Lung (tissue), 17 donors: ENCODE measurements at places on chromosomes 3 and 15. TPM values are rescaled to one million over a fixed set of nuclear protein-coding genes. Genes with fewer than 3 reads are reported as not detected.
A peak's percentile ranks its signal among the peaks of the same experiment; 100 is the strongest.

ANKUB1 gene
- 6.7 TPM for total RNA-seq

RHO gene
- not detected for total RNA-seq

CCDC54 gene
- total RNA-seq = not detected

MB21D2 gene
- total RNA-seq = 6.3 TPM

- H3K4me3 ChIP-seq = no peak overlapping the region
- peak; percentile 74 for DNase-seq
- no peaks in the 10 kb centered on the region for H3K36me3 ChIP-seq
Observed at GRCh38 chr15:23857028-23857641, 170.0 kb upstream of the NDN start.

DNA sequence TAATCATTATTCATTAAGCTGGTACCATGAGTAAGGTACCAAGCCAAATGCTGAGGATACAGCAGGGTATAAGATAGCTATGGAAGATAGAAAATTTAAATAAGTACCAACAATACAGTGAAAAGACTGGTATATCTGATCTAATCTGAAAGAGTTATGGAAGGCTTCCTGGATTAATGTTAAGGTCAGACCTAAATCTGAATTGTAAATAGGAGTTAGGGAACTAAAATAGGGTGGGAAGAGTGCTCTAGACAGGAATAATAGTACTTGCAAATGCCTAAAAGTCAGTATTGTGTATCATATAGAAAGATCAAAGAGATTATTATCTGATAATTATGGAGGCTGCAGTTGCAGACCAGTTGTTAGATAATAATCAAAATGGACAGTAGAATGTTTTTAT lies 2.6 kb upstream of the ACKR4 start:
- H3K27me3 ChIP-seq = no peaks in the 10 kb centered on the region
- DNase-seq = no peak
- no peaks in the 10 kb centered on the region for H3K36me3 ChIP-seq

DNA sequence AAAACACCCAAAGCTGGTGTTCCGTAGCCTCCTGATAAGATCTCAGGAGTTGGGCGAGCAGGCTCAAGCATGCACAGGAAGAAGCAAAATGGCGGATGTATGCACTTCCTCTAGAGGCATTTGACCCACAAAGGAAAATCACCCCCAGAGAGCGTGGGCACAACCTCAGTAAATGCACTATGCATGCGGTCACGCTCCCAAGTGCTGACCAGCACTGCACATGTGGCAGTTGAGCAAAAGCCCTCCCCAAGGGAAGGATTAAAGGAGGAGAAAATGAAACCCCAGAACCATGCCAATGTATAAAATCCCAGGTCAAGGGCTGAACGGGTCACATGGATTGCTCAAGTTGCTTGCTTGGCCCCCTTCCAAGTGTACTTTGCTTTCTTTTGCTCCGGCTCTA lies 289.4 kb upstream of the IGF1R start:
- no peaks in the 10 kb centered on the region for H3K27me3 ChIP-seq
- H3K4me3 ChIP-seq = no peak overlapping the region
- no peak for DNase-seq
- H3K27ac ChIP-seq = no peak overlapping the region
- no peaks in the 10 kb centered on the region for H3K4me1 ChIP-seq
- H3K36me3 ChIP-seq = no peaks in the 10 kb centered on the region

- no peak overlapping the region for H3K27ac ChIP-seq
- no peak overlapping the region for H3K4me3 ChIP-seq
- no peaks in the 10 kb centered on the region for H3K27me3 ChIP-seq
- no peaks in the 10 kb centered on the region for H3K36me3 ChIP-seq
Observed at GRCh38 chr3:156360963-156361362, 194.0 kb downstream of the SSR3 start.

GRCh38 chr15:35465783-35466182 lies 80.2 kb downstream of the DPH6 start:
- no peak for DNase-seq
- H3K4me1 ChIP-seq = no peaks in the 10 kb centered on the region

- H3K4me3 ChIP-seq = no peak overlapping the region
- H3K36me3 ChIP-seq = no peaks in the 10 kb centered on the region
- no peaks in the 10 kb centered on the region for H3K27me3 ChIP-seq
- no peaks in the 10 kb centered on the region for H3K4me1 ChIP-seq
Observed at GRCh38 chr3:125185805-125186204, 26.7 kb downstream of the SLC12A8 start.

DNA sequence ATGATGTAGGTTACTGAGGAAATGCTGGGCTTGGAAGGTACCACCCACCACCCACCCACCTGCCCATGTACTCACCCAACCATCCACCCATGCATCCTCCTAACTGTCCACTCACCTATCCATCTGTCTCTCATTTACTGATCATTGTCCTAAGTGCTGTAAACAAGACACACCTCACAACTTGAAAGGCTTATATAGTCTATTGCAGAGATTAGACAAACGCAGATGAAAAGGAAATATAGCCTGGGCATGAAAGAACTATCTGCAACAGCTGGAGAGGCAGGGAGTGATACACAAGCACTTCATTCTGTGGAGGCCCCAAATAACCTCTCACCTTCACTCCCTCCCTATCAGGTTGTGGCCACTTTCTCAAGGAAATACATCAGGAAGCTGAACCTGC lies 54.0 kb downstream of the DAPK2 start:
- peak overlapping the region; percentile 5 for H3K27ac ChIP-seq
- no peaks in the 10 kb centered on the region for H3K36me3 ChIP-seq
- H3K4me3 ChIP-seq = no peak overlapping the region
- H3K4me1 ChIP-seq = peaks cover 8% of the 10 kb centered on the region
- no peak for DNase-seq

GRCh38 chr3:15313461-15313860 lies 18.9 kb downstream of the SH3BP5 start:
- no peak overlapping the region for H3K4me3 ChIP-seq
- no peaks in the 10 kb centered on the region for H3K27me3 ChIP-seq
- H3K4me1 ChIP-seq = peaks cover 5% of the 10 kb centered on the region
- no peak overlapping the region for H3K27ac ChIP-seq
- no peaks in the 10 kb centered on the region for H3K36me3 ChIP-seq
